HFF-Myc (cell line): ENCODE measurements at places on chromosomes 7 and 10.

DNA sequence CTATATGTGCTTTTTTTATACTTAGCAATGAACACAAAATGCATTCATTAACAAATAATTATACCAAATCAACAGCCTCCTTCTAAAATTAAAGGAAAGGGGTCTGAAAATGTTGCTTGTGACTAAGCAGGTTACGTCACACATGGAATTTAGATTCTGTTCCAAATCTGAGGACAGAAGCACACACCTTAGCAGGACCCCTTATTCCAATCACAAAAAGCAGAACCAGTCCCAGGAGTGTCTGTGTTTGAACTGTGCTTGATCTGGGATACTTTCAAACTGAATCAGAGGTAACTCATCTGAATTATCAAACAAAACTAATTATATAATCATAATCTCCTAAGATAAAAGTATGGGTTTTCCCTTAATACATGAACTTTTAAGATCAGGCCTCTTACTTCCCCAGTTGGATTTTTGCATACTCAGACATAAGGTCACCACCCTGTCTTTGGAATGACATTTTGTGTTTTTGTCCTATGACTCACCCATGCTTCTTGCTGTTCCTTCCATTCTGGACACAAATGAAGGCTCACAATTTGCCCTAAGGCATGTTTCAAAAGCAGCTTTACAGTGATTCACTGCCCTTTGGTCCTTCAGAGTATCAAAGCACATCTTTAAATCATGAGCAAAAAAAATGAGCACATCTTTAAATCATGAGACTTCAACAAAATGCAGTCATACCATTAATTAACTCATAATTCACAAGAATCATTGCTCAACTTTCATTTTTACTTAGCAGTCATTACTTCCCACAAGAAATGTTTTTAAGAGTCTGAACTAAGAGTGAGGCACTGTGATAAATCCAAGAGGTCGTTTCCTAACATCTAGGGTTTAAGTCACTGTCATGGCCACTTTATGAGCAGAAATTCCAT is 35.5 kb downstream of the SEMA3C start:
- peak; percentile 98 for DNase-seq

DNA sequence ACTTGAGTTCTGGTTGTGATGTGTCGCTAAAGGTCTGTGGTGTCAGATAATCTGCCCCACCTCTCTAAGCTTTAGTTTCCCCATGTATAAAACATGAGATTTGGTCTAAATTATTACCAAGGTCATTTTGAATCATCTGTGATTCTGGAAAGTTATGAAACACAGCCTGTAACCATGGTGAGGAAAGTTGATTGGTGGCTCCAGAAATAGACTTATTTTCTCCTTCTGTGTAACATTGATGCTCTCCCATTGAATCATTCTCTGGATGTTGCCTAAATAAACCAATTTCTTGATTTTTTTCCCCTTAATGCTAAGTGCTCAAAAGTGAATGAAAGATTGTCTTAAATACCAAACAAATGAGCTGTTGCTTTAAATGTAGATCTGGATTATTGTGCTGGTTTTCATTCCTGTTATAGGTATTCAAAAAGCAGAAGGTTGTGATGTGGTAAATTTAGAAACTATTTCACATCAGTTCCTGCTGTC is 30.0 kb upstream of the PCGF5 start:
- no peak for DNase-seq

- no peak for DNase-seq
Measured at GRCh38 chr10:21702633-21703111, 168.6 kb downstream of the MLLT10 start.

DNA sequence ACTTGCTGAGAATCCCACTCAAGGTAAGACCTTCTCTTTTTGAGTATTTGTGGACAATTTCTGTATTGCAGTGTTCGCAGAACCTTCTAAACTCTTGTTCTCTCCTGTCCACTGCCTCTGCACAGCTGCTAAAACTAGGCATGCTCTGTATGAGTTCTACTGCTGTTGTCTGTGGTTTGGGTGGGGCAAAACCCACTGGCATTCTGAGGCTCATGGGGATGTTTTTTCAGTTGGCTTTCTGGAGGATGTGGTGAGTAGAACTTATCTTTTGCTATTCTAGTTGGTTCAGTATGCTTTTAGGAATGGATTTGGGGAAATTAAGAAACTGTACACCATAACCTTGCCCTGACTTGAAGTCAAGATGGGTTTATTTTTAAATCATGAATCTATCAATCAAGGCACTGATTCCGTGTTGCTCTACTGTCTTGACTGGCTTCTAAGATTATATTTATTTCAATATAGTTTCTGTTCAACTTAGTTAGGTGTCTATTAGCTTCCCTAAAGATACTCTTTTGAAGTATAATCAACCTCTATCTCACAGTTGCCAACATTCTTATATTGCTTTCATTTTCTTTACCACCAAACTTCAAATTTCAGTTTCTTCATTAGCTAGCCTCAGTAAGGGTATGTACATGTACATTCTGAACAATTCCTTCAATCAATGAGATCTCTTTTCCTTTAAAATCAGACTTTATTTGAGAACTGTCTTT is 25.0 kb upstream of the C1GALT1 start:
- no peak for DNase-seq

DNA sequence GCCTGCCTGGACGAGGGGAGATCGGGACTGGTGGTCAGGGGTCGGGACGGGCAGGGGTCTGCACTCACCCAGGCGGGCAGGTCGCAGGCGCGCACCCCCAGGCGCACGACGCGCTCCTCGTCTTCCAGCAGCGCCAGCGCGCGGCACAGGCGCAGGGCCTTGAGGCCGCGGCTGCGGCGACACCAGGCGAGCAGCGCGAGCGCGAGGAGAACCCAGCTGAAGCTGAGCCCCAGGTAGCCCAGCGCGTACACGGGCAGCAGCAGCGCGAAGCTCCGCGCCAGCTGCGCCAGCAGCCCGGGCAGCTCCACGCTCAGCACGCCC is 328 bp downstream of the ESYT2 start:
- no peak for DNase-seq

DNA sequence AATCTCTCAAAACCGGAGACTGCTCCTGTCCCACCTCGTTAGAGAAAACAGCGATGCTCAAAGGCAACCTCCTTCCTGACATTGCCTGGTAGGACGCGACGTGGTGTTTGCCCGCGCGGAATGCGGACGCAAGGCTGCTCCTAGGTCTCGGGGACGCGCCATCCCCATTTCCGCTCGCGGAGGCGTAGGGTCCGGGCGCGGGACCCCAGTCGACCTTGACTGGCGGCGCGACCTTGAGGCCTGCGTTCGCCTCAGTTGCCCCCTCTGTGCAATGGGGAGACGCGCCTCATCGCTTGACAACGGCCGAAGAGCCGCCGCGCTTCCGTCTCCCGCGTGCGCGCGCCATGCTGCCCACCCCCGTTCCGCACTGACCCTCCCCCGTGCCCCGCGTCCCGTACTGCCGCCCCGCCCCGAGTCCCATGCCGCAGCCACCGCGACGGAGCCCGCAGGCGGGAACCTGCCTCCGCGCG is 412 bp upstream of the PPIA start:
- DNase-seq = no peak

- DNase-seq = no peak
Measured at GRCh38 chr10:3210251-3210877, 37.8 kb upstream of the PITRM1 start.

DNA sequence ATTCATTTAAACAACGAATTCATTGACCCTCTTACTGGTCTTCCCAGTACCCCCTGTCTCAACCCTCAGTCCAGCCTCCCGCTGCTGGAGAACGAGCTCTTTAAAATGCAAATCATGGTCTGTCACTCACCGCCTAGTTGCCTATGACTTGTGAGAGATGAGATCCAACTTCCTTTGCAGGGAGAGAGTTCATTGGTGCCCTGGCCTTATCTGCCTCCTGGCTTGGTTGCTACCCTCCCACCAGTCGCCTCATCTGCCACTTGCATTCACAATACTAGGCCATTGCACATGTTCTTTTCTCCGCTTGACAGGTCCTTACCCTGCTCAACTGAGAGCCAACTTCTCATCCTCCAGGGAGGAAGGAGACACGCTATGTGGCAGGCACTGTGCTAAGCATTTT is 54.0 kb upstream of the MXI1 start:
- no peak for DNase-seq

- DNase-seq = no peak
Measured at GRCh38 chr7:1667566-1668395, 2.3 kb upstream of the ELFN1 start.

- DNase-seq = no peak
Measured at GRCh38 chr7:27482219-27482618, 180.5 kb downstream of the HIBADH start.

- no peak for DNase-seq
Measured at GRCh38 chr7:2812114-2812487, 32.0 kb downstream of the GNA12 start.

DNA sequence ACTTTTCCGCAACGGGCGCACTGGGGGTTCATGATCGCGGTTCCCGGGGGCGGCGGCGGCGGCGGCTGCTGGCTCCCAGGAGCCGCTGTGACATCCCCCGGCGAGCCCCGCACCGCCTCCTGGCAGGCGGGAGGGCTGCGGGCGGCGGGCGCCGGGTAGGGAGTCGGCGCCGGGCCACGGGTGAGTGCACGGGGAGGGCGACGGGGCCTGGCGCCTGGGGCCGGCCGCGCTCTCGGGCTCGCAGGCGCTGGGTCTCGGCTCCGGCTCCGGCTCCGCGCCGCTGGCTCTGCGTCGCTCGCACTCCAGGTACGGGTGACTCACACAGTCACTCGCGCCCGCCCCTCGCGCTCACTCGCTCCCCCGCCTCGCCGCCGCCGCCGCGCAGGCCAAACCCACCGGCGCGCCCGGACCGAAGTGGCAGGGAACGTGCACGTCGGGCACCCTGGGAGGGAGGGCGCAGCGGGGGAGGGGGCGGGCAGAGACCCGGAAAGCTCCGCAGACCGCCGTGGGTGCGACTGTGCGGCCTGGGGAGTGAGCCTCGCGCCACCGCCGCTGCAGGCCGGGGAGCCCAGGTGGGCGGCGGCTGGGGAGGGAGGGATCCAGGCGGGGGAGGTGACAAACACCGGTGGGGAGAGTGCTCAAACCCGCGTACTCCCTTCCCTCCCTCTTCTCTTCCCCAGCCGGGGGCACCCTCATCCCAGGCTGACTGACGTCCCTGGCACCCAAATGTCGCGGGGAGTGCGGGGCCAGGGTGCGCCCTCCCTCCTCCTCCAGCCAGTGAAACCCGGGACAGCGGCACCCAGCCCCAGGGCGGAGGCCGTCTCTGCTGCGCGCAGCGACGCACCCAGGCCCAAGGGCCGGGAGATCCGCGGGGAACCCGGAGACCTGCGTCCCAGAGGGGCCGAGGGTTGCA is 276.9 kb upstream of the NEBL start:
- DNase-seq = no peak

DNA sequence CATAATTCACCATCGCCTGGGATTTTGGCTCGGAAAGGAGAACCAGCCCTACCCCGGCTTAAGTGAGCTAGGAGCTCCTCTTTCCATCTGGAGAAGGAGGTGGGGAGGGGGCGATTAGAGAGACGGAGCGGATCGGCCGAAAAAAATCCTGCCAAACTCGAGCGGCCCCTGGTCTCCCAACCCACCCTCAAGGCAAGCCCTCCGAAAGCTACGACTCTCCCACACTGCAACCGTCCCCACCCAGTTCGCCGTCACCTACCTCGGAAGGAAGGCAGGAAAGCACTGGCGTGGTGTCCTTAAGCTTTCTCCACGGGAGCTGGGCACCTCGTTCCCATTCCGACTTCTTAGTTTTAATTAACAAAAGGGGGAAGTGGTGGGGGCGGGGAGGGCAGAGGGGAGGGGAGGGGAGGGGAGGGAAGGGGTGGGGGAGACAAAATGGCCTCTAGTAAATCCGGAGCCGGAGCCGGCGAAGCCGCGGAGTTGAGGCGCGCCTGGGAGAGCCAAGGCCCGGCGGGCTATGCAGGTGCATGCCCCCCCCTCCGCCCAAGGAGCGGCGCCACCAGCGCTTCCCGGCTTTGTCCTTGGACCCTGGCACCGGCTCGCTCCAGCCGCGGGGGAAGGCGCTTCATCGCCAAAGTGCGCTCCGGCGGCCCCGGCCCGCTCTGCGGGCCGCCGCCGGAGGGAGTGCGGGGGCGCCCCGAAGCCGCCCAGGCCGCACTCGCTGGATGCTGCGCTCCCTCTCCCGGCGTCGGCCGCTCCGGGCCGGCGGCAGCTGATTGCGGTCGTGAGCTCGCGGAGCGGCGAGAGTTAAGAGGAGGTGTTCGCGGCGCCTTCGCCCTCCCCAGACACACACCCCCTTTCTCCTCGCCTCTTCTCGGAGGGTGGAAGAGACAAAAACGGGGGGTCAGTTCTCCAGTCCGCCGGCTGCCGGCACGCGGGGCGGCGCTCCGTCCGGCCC is at the start of gene LRRC4:
Gene LRRC4 (minus strand): TSS at position 784 of the 958 bp plus-strand sequence. CDS start 797 bp downstream, outside the sequence.
- no peak for DNase-seq

- DNase-seq = peak; percentile 17
Measured at GRCh38 chr10:132654708-132655661, 117.4 kb downstream of the INPP5A start.

DNA sequence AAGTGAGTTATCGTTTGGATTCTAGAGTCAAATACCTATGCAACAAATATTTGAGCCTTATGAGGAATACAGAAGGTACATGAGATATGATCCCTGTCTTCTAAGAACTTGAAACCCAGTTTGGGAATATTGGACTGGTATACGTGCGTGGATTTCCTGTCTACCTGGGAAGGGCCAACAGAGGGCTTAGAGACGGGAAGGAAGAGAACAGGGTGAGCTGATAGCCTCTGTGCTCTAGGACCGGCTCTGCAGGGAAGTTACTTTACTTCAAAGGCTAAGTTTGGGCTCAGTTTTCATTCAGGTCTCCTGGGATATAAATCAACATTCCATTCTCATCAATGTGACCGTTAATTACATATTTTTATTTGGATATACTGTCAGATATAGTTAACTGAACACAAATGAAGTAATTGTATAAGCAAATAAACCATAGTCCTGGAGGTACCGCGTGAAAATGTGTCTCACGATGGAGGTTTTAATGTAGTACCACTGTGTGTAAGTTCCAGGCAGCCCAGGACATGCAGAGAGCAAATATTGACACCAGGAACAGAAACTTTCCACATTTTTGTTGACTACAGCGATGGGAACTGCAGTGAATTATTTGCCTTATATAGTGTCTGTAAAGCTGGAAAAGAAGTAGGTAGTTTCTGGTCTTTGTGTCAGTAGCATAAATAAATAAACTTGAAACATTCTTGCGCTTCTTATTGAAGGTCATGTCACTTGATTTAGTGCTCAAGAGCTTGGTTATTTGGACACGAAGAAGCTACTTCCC is 8.6 kb downstream of the CHST12 start:
- DNase-seq = no peak

- no peak for DNase-seq
Measured at GRCh38 chr7:27590416-27590815, 72.3 kb downstream of the HIBADH start.

DNA sequence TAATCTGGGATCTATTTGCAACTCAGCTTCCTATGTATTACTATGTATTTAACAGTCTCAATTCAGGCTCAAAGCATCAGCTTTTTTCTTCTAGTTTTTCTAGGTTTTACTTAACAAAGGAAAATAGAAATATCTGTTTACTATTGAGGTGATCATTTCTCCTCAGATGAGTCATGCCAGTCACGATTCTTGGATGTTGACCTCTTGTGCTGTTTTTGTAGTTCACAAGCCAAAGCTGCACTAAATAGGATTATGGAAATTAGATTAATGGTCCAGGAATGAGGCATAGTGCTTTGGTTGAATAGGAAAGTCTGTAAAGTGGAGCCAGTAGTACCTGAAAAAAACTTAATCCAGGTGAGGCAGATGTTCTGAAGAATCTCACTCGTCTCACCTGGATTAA is 198.3 kb upstream of the KAT6B start:
- no peak for DNase-seq
